B cell (primary cell): ENCODE measurements at places on chromosomes 1 and 21.
A peak's percentile ranks its signal among the peaks of the same experiment; 100 is the strongest.

DNA sequence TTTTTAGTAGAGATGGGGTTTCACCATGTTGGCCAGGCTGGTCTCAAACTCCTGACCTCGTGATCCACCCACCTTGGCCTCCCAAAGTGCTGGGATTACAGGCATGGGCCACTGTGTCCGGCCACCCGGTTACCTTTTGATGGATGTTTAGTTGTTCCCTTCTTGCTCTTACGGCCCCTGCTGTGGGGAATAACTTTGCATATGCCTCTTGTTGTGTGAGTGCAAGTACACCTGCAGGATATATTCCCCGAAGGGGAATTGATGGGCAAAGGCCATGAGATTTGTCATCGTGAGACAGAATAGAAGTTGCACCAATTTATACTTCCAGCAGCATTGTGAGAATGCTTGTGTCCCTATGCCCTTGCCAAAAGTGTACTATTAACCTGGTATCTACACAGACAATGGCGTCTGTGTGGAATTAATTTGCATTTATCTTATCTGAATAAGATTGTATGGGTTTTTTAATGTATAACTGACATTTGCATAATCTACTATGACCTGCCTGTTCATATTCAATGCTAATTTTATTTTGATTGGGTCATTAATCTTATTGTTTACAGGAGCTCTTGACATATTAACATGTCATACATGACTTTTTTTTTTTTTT lies 8.1 kb downstream of the IL6R start:
- DNase-seq = no peak

GRCh38 chr21:41366522-41367151 lies 4.8 kb downstream of the MX2 start:
- DNase-seq = peak; percentile 17

- no peak for DNase-seq
Measured at GRCh38 chr21:33747420-33747819, 105.1 kb downstream of the ITSN1 start.

GRCh38 chr21:37414292-37415253 lies 48.0 kb downstream of the DYRK1A start:
- no peak for DNase-seq

- DNase-seq = no peak
Measured at GRCh38 chr1:248783367-248783766, 27.8 kb upstream of the LYPD8 start.

GRCh38 chr1:227270554-227270953 lies 47.7 kb downstream of the CDC42BPA start:
- no peak for DNase-seq

- no peak for DNase-seq
Measured at GRCh38 chr1:118340928-118341910, 156.2 kb upstream of the SPAG17 start.

DNA sequence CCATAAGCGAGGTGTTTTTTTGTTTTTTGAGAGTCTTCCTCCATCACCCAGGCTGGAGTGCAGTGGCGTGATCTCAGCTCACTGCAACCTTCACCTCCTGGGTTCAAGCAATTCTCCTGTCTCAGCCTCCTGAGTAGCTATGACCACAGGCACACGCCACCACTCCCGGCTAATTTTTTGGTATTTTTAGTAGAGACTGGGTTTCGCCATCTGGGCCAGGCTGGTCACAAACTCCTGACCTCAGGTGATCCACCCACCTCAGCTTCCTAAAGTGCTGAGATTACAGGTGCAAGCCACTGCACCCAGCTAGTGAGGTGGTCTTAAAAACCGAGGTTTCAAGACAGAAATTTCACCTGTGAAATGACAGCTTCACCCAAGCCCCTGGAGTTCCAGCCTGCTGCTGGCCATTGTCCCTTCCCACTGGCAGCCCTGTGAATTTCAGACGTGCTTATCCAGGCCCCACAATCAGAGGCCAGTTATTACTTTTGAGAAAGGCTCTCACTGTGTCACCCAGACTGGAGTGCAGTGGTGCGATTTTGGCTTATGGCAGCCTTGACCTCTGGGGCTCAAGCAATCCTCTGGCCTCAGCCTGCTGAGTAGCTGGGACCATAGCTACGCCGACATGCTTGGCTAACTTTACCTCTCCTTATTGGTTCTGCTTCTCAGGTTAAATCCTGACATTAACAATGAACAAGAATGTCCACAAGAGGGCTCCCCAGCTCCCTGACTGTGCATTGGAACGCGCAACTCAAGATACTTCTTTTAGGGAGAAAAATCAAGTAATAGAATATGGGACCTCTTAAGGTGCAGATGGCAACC lies 19.4 kb downstream of the ENO1 start:
- peak; percentile 73 for DNase-seq

DNA sequence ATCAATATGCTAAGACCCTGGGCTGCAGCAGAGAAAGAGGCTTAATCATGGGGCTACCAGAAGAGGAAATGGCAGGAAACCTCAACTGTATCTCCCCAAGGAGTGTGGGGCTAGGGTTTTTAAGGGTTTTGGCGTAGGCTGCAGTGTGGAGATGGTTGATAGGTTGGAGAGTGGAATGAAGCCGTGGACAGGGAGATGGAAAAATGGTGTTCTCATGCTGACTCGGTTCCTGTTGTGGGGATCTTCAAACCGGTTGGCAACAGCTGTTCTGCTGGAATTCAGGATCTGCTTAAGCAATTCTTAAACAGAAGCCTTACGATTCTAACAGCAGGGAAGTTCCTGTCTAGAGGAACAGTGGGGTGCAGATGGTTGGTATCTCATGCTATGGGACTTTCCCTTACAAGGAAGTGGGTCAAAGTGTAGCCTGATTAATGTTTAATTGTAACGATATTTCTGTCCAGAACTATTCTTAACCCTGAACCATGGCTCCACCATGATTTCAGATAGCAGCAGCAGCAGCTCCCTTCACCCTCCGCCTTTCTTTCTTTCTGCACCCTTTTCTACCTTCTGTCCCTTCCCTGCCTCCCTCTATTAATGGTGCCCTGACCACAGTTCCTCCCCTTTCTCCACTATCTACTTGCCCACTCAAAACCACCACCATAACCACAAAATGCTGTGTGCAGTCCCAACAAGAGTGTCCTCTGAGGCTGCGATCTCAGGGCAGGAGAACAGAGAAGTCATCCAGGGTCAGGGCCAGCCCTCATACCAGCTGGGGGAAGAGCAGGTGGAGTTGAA lies 30.8 kb downstream of the RSPH1 start:
- DNase-seq = peak; percentile 83
